Right renal pelvis (tissue), 4 donors: ENCODE measurements at places on chromosomes 1 and 21.

GRCh38 chr1:159791461-159791860 lies 10.7 kb downstream of the DUSP23 start:
- no peak for DNase-seq

DNA sequence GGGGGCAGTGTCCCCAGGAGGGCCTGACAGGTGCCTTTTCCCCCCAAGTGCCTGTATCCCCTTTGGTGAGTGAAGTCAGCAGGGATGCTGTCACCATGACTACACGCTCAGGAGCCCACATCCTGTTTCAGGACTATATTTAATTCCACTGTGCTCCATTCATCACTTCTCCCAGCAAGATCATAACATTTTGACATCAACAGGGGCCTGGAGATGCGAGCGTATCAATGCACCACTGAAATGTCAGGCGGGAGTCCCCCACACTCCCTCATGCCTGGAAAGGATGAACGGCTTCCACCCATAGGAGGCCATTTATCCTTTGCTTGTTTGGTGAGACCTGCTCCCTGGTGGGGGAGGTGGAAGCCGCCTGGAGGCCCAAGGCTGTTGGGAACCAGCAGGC lies 119.1 kb downstream of the PTPRU start:
- no peak for DNase-seq

- no peak for DNase-seq
These were observed 3.9 kb upstream of the WNT2B start for GRCh38 chr1:112504661-112505399.

GRCh38 chr1:186482661-186483255 lies 21.8 kb upstream of the PDC start:
- peak; percentile 46 for DNase-seq

GRCh38 chr1:13754510-13755103 lies 54.6 kb downstream of the PRDM2 start:
- no peak for DNase-seq

- no peak for DNase-seq
These were observed 272.3 kb upstream of the C1orf105 start for GRCh38 chr1:172148213-172148612.

DNA sequence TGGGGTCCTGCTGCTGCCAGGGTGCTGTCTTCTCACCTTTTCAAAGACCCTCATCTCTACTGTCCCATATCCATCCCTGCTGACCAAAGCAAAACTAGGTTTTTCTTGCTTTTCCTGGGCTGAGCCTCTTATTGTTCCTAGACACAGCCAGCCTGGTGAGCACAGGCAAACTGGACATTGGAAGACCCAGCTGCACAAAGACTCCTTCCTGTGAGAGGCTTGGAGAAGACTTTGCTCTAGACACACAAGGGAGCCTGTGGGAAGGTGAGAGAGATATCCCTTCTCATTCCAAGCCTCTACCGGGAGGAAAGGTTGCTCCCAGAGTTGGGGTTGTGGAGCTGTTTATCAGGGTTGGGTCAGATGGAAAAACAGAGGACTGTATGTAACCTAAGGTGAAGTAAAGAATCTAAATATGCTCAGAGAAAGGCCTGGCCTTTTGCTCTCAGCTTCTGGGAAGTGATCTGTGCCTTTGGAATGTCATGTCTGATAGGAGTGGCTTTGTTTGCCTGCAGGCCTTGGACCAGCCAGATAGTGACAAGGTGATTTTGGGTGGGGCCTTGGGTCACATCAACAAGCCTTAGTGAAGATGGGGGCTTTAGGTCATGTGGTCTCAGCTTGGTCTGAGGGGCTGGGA lies 87.6 kb upstream of the RUNX1 start:
- no peak for DNase-seq

DNA sequence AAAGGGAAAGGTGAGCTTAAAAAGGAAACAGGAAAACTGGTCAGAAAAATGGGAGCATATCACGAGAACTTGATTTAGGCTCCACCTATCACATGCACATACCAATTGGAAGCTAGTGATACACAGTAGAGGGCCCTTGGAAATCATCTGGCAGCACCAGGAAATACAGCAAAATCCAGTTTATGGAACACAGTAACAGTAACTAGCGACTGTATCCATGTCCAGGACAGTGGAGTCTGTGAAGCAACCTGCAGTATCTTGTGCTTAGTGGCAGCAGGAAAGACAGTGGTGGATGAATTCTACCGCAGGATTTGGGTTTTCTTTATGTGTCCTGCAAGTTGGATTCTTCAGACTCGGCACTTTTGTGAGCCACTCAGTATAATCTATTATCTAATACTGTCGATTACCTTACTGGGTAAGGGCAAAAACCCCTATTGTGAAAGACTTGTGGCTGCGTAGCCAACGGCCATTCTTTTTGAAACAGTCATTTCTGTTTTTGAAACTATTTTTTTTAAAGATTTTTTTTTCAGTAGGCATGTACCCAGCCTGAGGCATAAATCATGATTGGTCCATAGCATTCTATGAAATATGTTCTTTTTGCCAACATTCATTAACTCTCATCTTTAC lies 1.6 kb upstream of the KDM4A start:
- no peak for DNase-seq

DNA sequence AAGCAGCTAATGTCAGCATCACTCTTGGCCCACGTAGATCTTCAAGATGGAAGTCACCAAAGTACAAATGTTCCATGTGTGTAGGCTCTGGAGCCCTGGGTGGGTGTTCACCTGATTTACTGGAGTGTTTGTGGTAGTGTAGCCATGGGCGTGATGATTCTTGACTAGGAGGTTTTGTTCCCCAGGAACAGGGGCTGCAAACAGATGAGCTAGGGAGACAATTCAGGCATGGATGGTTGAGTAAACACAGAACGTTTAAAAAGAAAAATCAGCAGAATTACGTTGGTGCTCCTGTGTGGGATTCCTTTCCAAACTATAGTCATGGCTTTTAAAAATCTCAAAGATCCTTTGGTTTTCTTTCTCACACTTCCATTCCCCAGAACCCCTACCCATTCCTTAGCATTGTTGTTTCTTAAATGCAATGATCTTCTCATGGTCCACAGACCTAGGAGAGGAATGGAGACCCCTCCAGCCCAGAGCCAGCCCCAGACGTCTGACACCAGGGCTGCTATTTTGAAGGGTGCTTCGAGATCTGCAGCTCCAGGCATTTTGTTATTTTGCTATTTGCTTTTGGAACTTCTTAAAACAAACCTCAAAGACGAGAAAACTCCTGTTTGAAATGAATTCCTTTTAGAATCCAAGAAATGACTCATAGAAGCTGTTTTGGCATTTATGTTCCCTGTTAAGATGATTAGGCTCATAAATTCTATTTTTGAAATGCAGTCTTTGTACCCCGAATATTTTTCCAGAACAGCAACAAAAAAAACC lies 115.1 kb downstream of the ETS2 start:
- DNase-seq = no peak

- DNase-seq = no peak
These were observed 22.1 kb upstream of the NPHP4 start for GRCh38 chr1:6014130-6014999.

GRCh38 chr1:38326856-38327255 lies 280.3 kb upstream of the POU3F1 start:
- no peak for DNase-seq

GRCh38 chr1:229828461-229828860 lies 202.4 kb downstream of the URB2 start:
- DNase-seq = no peak

GRCh38 chr1:221093903-221094791 lies 214.9 kb downstream of the HLX start:
- DNase-seq = no peak

GRCh38 chr1:2224170-2224584 lies 3.9 kb upstream of the SKI start:
- DNase-seq = no peak

DNA sequence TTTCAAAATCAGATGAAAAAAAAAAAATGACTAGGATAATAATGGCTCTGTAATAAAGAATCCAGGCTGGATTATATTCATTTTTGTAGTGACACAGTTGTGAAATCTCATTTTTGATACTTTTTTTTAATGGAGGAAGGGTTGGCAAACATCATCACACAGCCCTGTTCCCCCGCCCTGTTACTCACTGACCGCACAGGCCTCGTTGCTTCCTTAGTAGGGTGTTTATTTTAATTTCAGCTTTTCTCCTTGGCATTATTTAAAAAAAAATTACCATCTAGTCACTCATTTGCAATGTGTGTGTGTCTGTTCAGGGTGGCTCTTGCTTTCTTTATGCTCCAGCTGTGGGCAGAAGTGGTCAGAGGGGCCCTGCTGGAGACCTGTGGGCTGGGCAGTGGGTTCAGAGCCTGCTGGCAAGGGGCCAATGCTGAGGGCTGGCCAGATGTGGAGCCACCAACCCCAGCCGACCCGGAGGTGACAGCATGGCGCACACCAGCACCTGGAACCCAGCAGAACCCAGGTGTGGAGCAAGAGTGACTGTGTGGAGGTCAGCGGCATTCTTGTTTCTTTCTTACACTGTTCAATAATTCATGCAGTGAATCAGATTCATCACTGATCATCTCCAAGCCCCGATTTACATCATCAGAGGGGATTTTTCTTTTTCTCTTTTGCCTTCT lies 44.6 kb downstream of the ZSCAN20 start:
- no peak for DNase-seq

- no peak for DNase-seq
These were observed 1.1 kb upstream of the MRPL24 start for GRCh38 chr1:156742017-156742416.

DNA sequence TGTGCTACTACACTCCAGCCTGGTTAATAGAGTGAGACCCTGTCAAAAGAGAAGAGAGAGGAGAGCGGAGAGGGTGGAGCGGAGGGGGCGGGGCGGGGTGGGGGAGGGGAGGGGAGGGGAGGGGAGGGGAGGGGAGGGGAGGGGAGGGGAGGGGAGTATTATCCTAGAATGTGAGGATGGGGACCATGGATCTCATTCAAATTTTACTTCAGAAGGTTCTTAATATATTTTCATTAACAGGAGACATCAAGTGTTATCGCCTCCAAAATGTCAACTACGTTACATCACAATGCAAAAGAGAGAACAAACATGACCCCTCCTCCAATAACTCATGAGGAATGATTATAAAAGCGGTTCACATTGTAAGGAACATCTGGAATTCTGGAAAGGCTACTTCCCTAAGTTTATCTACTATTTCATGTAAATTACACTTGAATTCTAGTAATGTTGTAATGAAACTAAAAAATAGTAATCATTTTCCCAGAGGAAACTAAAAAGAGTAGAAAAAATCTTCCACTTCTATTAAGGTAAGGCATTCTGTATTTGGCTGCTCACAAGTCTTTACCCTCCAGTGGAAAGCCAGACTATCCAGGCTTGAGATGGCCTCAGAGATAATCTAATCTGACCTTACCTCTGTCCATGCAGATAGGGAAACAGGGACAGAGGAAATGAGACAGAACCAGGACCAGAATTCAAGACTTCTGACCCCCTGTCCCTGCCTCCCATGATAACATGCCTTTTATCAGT lies 18.8 kb upstream of the GUCA2A start:
- no peak for DNase-seq

DNA sequence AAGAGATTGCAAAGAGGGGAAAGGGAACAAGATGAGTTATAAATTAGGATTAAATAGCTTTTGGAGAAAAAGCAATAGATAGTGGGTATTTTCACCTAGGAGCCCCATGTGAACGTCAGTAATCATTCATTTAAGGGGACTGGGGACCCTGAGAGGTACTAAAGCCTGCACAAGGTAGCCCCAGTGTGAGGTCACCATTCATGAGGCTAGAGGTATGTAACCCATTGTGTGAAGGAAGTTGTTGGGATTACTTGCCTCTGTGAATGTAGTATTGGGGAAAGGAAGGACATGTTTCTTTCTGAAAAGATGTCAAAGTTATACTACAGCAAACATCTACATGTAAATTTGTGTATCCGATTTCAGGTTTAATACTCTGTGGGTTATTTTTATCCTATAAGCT lies 276.8 kb downstream of the TBX15 start:
- no peak for DNase-seq

- DNase-seq = no peak
These were observed 110.3 kb upstream of the PALMD start for GRCh38 chr1:99535470-99536164.

DNA sequence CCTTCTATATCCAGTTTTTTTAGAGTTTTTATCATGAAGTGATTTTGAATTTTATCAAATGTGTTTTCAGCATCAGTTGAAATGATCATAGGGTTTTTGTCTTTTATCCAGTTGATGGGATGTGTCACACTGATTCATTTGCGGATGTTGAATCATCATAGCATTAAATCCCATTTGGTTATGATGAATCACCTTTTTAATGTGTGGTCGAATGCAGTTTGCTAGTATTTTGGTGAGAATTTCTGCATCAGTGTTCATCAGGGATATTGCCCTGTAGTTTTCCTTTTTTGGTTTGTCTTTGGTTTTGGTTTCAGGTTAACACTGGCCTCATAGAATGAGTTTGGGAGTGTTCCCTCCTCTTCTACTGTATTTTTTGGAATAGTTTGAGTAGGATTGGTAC lies 80.3 kb downstream of the DIRAS3 start:
- no peak for DNase-seq

DNA sequence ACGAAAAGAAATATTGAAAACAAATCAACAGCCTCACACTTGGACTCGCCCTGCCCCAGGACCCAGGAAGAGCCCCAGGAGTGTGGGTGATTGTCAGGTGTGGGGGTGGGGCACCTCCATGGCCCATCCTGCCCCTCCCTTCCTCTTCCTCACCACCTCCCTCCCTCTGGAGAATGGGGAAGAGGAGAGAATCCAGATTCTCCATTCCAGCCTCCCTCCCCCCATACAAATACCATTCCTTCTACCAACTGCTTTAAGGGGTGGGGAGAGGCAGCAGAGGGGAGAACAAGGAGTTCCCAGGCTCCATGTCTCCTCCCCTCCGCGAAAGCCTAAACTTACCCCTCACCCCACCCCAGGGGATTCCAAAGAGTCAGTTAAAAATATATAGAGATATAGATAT lies 36.7 kb downstream of the MEF2D start:
- DNase-seq = no peak

DNA sequence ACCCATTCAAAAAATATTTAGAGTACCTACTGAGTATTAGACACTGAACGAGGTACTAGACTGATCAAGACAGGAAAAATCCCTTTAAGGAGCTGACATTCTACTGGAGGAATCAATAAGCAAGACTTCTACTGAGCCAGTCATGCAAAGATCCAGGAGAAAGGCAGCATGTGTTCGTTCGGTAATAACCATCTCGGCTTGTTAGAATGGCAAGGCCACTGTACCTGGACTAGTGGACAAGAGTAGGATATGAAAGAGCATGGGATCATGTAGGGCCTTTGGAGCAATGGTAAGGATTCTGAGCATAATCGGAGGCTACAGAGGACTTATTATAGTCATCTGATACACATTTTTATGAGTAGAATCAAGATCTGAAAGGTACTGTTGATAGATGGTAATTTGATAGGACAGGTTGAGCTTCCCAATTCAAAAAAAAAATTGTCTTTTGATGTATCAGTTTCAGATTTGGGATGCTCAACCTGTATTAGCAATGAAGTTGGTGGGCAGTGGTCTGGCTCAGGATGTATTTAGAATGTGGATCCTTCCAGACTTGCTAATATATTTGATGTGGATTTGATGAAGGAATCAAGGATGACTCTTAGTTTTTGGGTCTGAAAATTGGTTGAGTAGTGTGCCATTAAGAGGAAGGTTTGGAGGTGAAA lies 2.3 kb downstream of the COX20 start:
- DNase-seq = no peak

- DNase-seq = no peak
These were observed 7.5 kb downstream of the COL9A2 start for GRCh38 chr1:40309374-40310128.

GRCh38 chr1:37667023-37667671 lies 25.2 kb upstream of the CDCA8 start:
- DNase-seq = no peak
